ENCODE measurements at places on chromosomes 12 and 14.

DNA sequence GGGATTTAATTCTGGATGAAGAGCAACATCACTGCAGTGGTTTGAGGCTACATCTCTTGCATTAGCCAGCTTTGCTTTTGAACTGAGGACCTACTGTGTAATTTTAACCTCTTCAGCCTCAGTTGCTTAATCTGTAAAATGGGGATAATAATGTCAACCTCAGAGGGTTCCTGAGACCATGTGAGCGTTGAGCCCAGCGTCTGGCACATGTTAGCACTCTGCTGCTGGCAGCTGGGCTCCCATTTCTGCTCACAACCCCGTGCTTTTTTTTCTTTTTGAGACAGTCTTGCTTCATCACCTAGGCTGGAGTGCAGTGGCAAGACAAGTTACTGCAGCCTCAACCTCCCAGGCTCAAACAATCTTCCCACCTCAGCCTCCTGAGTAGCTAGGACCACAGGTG is 31.6 kb downstream of the TESC start:
- DNase-seq, result no peak

GRCh38 chr14:80954687-80955299 is 628 bp upstream of the TSHR start:
- peak; percentile 74 for DNase-seq

DNA sequence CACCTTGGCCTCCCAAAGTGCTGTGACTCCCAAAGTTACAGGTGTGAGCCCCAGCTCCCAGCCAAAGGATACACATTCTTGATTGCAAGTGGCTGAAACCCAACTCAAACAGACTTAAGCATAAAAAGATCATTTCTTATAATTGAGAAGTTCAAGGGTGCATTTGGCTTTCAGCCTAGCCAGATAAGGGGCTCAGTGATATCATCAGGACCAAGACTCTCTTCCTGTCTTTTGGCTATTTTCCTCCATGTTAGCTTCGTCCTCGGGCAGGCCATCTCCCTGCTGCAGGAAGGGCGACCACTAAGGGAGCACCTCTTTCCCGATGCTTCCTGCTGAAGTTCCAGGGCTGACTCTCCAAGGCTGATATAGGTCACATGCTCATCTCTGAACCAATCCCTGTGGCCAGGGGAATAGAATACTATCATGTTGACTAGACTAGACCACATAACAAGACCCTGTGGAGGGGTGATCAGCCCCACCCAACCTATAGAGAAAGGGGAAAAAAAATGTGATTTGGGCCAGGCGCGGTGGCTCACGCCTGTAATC is 9.8 kb upstream of the KRT8 start:
- no peak for DNase-seq

DNA sequence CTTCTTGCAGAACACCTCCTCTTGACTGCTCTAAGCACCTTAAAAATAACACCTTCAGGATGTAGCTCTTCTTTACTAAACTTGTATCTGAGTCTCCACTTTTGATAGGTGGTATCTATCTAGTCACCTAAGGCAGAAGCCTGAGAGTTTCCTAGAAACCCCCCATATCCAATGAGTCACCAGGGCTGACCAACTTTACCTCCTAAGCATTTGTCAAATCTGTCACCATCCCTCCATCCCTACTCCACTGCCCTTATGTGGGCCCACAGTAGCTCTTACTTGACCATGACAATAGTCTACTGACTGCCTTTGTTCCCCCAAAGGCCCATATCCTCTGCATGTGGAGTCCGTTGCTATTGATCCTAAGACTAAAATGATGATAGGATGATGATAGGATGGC is 15.9 kb downstream of the AVIL start:
- DNase-seq, result no peak

GRCh38 chr12:116607039-116607438 is 47.9 kb downstream of the MAP1LC3B2 start:
- DNase-seq, result no peak

- DNase-seq, result no peak
These were observed 311.9 kb downstream of the CEP128 start for GRCh38 chr14:80629606-80630005.

GRCh38 chr12:64744422-64745258 is 14.6 kb downstream of the GNS start:
- peak; percentile 45 for DNase-seq

DNA sequence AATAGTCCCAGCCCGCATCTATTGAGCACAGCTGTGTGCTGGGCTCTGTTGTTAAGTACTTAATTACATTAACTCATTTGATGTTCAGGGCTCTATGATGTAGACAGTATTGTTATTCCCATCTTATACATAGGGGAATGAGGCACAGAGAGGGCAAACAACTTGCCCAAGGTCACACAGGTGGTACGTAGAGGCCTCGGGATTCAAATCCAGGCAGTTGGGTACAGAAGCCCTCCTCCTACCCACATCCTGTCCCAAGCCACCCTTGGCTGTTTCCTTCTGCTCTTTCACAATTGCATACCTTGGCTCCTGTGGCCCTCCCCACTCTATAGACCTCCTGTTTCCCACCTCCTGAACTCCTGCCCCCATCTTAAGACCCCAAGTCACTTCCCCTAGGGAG is 10.0 kb upstream of the GPR68 start:
- DNase-seq, result no peak

- DNase-seq, result no peak
These were observed 10.9 kb downstream of the ATP6V0A2 start for GRCh38 chr12:123723011-123723410.

DNA sequence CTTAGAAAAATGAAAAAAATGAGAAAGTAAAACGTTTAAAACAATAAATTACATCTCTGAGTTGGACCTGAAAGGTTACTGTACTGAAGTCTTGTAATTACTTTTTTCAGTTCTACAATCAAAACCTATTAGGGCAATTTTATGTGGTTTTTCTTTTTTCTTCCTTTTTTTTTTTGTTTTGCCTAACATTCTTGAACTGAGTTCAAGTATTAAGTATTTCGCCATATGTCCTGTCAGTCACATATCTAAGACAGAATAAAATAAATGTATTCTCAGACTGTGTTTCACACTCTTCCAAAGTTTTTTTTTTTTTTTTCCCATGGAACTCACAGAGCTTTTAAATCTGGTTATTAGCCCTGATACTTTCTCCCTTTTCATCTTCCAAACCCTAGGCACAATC is 172.0 kb downstream of the BCAT1 start:
- DNase-seq, result no peak

GRCh38 chr14:63652406-63652805 is 10.7 kb upstream of the WDR89 start:
- no peak for DNase-seq

All from hepatic stellate cell (primary cell).